ENCODE measurements at places on chromosomes 4 and X.

DNA sequence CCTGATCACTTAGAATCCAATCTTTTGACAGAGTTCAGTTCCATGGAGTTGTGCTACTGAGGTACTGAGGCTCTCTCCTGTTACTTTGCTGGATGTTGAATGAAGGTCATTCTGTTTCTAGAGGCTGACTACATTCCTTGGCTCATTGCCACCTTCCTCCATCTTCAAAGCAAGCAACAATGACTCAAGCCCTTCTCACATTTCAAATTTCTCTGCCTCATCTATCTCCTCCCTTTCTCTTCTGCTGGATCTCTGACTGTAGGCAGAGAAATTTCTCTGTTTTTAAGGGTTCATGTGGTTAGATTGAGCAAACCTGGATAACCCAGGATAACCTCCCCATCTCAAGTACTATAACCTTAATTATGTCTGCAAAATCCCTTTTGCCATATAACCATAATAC is 775.4 kb downstream of the STPG2 start:
- DNase-seq, result no peak

- no peak for DNase-seq
Observed at GRCh38 chr4:150896497-150896896, 118.6 kb downstream of the LRBA start.

- DNase-seq, result no peak
Observed at GRCh38 chr4:105369988-105370387, 103.9 kb downstream of the PPA2 start.

- DNase-seq, result no peak
Observed at GRCh38 chrX:73028876-73029275, 26.1 kb downstream of the PABPC1L2B start.
